ENCODE measurements at places on chromosomes 6 and 20.

DNA sequence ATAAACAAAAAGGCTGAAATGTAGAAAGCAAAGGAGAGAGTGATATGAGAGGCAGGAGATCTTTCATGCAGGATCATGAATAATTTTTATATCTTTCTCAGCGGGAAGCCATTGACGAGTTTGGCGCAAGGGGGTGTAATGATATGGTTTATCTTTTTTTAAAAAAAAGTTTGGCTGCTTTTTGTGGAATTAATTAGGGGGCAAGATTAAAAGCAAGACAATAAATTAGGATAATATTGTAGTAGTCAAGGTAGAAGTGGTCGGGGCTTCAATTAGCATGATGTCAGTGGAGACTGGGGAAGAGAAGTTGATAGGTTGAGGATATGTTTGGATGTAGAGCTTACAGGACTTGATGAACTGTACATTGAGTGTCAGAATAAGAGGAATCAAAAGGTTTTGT is 4.0 kb downstream of the SENP6 start:
- DNase-seq: no peak

GRCh38 chr20:19757487-19758132 is 448 bp upstream of the RIN2 start:
- no peak for DNase-seq

GRCh38 chr6:112502351-112503090 is 155.4 kb downstream of the RFPL4B start:
- no peak for DNase-seq

- DNase-seq: no peak
Measured at GRCh38 chr20:22257912-22258311, 326.5 kb downstream of the FOXA2 start.

GRCh38 chr6:99219788-99220187 is 129.7 kb downstream of the FAXC start:
- DNase-seq: no peak

GRCh38 chr20:1377984-1378734 is 14.7 kb downstream of the FKBP1A start:
- peak; percentile 67 for DNase-seq

DNA sequence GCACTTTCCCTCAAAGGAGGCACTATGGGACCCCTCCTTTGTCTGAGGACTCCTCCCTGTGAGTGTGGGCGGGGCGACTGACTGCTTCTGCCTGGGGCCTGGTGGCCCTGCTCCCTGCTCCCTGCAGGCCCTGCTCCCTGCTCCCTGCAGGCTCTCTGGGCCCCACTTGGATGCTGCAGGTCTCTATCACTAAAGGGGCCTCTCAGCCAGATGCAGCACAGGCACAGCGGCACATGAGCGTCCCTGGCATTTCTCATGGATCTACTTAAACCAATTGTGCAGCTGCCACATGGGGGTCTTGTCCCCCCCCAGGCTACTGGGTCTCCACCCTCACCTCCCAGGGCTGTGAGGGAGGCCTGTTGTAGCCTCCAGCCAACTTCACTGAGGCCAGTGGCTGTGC is 7.8 kb downstream of the EEF1A2 start:
- no peak for DNase-seq

DNA sequence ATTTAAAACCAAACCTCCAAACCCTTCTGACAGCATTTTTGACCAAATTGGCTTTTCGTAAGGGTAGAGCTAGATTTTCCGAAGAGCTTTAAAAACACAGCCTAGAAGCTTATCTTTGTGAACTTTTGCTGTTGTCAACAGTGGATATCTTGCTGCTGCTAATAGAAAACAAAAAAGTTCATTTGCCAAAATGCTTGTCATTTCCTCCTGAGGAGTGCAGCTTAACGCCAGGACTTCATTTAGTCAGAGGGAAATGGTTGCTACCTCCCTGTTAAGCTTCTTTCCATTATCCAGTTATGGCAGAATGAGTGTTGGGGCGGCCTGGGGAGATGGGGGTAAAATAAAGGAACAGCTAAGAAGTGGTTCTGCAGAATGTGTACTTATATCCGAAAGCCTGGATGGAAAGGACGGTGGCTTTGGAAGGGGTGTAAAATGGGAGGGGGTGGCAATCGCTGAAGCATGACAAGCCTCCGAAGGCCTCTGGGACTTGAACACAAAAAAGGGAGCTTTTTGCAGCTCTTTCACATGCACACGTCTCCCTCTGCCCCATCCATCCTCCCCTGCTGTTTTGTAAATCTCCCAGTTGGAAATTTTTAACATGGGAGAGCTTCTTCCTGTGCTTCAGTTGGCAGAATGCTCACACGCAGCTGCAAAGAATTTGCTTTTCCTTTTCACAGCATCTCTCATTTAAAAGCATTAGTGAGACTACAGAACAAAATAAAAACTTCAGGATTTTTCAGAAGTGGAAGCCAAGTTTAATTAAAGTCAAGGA is 22.5 kb downstream of the JARID2 start:
- DNase-seq: no peak

- DNase-seq: peak; percentile 64
Measured at GRCh38 chr20:17904027-17904426, 64.6 kb downstream of the SNX5 start.

DNA sequence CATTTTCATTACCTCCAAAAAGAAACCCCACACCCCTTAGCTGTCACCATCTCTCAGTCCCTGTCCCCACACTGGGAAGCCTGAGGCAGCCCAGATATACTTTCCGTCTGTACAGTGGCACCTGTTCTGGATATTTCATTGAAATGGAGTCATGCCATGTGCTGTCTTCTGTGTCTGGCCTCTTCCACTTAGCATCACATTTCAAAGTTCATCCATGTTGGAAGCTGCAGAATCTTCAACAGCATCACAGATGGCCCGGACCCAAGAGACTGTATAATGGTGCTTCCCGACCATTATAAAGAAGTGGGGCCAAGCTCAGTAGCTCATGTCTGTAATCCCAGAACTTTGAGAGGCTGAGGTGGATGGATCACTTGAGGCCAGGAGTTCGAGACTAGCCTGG is 58.4 kb downstream of the DLGAP4 start:
- no peak for DNase-seq

DNA sequence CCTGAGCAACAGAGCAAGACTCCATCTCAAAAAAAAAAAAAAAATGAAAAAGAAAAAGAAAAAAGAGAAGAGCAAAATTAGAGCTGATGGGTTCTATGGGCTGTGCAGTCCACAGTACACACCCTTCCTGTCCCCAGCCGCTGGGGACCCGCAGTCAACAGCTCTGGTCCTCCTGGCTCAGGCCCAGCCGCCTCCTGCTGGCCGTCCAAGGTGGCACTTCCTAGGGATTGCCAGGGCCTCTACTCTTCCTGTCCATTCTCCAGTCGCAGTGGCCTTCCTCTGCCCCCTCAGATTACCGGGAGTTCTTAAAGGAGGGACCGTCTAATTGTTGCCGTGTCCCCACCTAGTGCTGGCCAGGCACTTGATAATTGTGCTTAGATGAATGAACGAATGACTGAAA is 41.7 kb downstream of the TMEM242 start:
- no peak for DNase-seq

DNA sequence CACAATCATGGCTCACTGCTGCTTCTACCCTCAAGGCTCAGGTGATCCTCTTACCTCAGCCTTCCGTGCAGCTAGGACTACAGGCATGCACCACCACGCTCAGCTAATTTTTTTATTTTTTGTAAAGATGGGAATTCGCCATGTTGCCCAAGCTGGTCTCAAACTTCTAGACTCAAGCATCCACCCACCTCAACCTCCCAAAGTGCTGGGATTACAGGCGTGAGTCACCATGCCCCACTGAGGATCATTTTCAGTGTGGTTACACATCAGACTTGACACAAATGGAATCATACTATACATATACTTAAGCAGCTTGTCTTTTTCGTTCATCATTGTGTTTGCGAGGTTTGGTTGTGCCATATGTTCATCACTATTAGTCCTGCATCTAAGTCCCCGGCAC is 26.6 kb downstream of the ZC3H12D start:
- DNase-seq: no peak

- DNase-seq: peak; percentile 18
Measured at GRCh38 chr6:34056305-34057108, 89.4 kb downstream of the GRM4 start.

DNA sequence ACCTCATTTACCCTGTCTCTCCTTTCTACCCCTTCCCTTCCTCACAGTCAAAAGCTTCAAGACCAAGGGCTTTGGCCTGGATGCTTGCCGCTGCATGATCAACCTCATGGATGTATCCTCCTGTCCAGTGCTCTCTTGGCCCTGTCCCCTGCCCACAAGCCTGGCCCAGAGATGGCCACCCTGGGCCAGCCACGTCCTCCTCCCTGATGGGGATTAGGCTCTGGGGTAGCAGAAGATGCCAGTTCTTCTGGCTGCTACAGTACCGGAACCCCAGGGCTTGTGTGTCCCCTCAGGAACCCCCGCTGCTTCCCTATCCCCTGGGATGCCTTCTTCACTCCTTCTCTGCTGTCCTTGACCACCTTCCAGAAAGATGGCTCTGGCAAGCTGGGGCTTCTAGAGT is 22.3 kb downstream of the CAPN11 start:
- DNase-seq: no peak

DNA sequence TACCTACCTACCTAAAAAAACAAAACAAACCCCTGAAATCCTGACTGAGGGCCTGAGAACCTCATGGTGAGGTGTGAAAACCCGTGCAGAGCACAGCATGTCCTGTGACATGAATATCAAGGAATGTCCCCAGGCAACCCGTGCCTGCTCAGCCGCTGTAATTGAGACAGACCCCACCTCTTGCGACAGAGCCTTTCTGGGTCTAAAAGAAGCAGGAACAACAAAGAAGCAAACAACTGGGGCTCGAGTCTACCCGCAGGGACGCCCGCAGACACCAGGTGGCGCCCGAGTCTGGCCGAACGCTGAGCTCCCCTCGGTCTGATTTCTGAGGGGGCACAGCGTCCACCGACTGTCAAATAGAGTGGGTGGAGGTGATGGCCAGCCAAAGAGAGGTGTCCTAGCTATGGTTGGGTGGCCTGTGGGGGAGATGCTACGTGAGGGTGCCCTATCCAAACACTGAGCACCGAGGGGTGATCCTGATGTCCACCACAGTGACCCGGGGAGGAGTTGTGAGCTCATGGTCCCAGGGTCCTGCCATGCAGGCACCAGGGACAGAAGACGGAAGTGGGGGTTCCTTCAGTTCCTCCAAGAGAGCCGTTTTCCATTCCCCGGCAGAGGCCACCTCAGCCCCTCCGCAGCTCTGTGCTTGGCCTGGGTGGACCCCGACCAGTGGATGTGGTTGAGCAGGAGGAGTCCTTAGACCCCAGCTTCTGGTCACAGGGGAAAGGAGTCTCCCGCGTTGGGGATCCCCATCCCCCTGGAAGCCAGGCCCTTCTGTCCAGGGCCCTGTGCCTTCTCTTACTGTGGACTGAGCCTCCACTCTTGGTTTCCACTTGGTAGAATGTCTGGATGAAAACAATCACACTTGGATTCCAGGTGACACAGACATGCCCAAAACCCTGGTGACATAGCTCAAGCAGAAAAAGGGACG is 268.2 kb downstream of the CDC5L start:
- peak; percentile 74 for DNase-seq

DNA sequence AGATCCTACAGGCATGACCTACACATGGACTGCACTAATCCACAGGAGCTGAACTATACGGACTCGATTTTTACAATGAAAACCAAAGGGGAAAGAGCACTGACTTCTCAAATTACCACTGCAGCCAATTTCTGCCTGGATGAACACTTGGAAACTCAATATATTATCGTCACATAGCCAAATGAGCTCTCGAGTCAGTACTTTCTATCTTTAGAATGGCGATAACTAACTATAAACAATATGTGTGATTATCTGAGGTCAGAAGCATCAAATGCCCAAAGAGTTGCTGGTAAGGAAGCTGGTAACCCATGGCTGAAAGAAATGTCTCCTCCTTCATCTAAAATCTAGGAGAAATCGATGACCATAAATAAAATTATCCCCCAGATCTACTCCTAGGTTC is 86.7 kb downstream of the KIF16B start:
- DNase-seq: no peak

- DNase-seq: no peak
Measured at GRCh38 chr6:118902726-118903125, 8.8 kb downstream of the ASF1A start.

GRCh38 chr6:85676086-85676729 is 33.5 kb upstream of the SYNCRIP start:
- DNase-seq: no peak

GRCh38 chr20:60786686-60787217 is 465.3 kb upstream of the CDH4 start:
- DNase-seq: no peak

Data from activated CD4-positive, alpha-beta T cell treated with anti-CD3 and anti-CD28 coated beads, Interleukin-10, Interleukin-2, amounts not matched to agents 100 ng/mL and 50 ng/mL, durations not matched to agents 16 hours and 8 hours (primary cell).